ENCODE measurements at places on chromosomes 3 and 15.

DNA sequence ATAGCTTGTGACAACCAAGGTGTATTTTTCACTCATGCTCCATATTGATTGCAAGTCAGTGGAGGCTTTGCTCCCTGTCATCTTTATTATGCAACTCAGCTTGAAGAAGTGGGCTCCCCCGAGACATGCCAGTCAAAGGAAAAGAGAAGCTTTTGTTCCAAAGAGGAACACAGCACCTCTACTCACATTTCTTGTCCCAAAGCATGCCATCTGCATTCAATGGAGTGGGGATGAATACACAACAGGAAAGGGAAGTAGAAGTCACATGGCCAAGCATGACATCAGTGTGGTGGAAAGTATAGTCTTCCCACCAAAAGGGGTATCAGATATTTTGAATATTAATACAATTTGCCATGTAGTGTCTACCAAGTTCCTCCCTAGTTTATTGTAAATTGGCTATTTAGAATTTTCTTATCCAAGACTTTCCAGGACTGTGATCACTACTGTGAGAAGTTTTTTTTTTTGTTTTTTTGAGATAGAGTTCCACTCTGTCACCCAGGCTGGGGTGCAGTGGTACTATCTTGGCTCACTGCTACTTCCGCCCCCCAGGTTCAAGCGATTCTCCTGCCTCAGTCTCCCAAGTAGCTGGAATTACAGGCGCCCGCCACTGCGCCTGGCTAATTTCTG lies 114.5 kb downstream of the GMPS start:
- DNase-seq, result no peak

DNA sequence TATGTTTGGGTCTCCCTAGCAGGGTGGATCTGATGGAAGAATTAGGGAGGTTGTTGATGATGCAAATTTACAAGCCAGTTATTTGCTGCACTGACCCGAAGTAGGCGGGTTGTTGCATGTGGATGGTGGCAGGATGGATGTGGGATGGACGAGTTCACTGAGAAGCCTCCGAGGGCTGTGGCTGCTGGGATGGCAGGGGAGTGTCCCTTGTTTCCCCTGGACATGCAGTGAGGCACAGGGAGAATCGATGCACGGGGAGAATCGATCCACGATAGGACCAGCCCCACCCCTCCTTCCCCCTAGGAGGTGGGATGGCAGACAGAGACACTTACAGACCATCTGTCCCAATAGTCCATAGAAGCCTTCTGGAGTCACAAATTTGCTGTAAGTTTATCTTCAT lies 31.0 kb upstream of the KLF13 start:
- no peak for DNase-seq

GRCh38 chr3:23685541-23686258 lies 120.1 kb upstream of the UBE2E1 start:
- DNase-seq, result no peak

DNA sequence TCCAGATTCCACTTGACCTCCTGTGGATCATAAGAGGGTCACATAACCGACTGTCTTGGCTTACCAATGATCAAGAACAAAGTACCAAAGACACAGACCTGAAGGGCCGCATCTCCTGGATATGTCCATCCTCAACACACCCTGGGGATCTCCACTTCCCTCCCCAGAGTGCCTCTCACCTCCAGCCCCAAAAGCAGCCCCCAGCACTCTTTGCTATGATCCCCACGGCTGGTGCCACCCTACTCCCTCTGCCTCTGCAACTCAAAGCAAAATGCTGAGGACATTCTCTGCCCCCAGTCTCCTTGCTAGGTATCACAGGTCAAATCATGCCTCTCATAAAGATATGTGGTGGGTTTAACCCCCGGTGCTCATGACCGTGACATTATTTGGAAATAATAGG lies 32.7 kb downstream of the SLCO2A1 start:
- DNase-seq, result no peak

DNA sequence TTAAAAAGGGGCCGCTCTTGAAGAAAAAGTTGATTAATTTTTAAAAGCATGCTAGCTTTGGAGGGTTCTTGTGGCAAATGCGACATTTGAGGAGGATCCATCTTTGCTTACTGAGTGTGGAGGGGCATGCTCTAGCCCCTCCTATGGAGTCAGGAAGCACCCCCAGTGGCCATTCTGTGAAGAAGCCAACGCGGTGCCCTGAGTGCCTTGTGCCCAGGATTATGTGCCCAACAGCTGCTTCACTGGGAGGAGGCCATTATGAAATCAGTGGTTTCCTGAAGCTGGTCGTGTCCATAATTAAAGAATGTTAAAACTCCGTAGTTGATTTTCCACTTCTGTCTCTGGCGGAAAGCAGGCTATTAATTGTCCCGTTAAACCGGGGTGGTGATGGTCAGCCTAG lies 69.1 kb upstream of the TNFAIP8L3 start:
- DNase-seq, result no peak

GRCh38 chr15:95830281-95830680 lies 500.2 kb upstream of the NR2F2 start:
- DNase-seq, result no peak

DNA sequence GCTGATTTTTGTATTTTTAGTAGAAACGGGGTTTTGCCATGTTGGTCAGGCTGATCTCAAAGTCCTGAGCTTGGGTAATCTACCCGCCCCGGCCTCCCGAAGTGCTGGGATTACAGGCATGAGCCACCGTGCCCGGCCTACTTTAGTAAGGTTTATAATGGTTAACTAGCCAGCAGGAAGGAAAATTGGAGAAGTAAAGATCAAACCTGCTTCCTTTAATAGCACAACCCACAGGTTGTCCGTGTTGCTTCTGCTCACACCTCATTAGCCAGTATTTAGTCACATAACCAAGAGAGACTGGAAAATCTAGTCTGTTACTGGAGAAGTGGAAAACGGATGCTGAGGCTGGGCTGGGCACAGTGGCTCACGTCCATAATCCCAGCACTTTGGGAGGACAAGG lies 51.9 kb upstream of the TBL1XR1 start:
- DNase-seq, result no peak

- DNase-seq, result no peak
These were observed 21.7 kb downstream of the GOLIM4 start for GRCh38 chr3:168073842-168074605.

- no peak for DNase-seq
These were observed 108.8 kb downstream of the EPHB1 start for GRCh38 chr3:134903837-134904236.

GRCh38 chr3:154953538-154953937 lies 126.6 kb upstream of the MME start:
- no peak for DNase-seq

- no peak for DNase-seq
These were observed 84.6 kb downstream of the SLC9A9 start for GRCh38 chr3:143763564-143764162.
